ENCODE measurements at places on chromosomes 7 and 10. TPM values are rescaled to one million over a fixed set of nuclear protein-coding genes. Genes with fewer than 3 reads are reported as not detected.

DNA sequence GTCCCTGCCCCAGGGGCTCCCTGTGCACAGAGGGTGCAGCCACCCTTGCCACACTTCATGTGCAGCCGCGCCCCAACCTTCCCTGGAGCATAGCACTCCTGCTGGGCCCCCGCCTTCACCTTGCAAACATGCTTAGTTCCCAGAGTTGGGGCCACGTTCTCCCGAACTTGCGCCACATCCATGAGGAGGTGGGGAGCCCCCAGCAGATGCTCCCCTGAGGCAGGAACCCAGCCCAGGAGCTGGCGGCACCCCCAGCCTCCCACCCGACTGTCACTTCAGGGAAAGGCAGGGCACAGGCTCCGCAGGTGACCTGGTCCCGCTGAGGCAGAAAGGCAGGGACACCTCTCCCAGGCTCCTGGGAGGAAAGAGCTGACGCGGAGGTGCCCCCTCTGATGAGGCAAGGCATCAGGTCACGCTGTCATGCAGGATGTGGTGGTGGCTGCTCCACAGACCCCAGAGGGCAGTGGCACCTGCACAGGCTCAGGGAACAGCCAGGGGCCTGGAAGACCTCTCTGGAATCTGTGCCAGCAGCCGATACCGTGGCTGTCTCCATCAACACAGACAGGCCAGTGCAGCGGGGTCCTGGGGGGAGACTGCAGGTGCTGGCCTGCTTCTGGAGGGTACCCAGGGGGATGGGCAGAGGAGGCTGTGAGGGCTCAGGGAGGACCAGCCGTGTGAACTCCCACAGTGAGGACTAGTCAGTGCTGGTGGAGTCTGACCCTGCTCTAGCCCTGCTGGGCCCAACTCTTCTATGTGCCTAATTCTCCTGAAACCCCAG lies 221.3 kb downstream of the MAD1L1 start:
- H3K4me3 ChIP-seq: no peak overlapping the region
- no peak overlapping the region for H3K27ac ChIP-seq
- no peaks in the 10 kb centered on the region for H3K4me1 ChIP-seq
- no peaks in the 10 kb centered on the region for H3K27me3 ChIP-seq
- H3K36me3 ChIP-seq: peaks cover 2% of the 10 kb centered on the region

DNA sequence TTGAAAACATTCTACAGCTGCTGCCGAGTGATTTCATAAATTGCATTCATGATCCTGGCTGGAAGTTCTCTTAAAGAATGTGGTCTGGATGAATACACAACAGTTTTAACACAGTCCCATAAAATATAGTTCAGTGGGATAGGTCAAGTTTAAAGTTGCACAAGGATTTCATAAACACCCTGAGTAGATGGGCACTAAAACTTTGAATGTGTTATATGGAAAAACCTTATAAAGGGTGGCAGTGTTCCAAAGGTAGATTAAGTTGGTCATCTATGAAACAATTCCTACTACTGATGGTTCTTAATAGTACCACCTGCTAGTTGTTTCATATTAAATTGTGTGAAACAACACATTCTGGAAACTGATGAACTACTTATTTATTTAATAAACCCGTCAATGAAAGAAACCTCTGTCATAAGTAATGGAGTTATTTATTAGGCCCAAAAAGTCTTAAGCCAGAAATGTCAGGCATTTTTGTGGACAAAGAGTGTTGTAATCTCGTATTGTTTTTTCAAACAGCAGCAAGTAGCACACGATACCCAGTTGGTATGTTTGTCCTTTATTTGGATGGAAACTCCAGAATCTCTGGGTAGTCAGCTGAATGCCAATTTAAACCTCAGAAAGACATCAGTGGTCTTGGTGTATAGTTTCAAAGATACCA lies 14.3 kb upstream of the RPA3 start:
- H3K4me1 ChIP-seq: peaks cover 4% of the 10 kb centered on the region
- H3K27me3 ChIP-seq: no peaks in the 10 kb centered on the region
- H3K36me3 ChIP-seq: peaks cover 10% of the 10 kb centered on the region
- H3K27ac ChIP-seq: no peak overlapping the region

Gene LEP
- total RNA-seq: not detected

DNA sequence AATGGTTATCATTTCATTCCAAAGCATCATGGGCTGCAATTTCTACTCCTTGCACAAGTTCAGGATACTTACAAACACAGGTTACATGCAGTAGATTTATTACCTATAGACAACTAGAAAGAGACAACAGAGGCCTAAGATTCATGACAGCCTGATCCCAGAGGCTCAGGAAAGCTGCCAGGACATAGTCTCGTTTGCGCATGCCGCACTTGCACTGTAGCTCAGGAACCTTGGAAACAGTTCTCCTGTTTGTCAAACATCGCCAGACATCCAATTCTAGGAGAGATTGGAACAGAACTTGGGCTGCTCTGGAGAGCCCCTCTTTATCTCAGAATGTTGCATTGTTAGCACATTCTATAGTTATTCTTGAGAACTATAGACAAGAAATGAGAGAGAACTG lies 216.2 kb upstream of the CDC14C start:
- peaks cover 2% of the 10 kb centered on the region for H3K27me3 ChIP-seq
- no peak for DNase-seq
- H3K4me3 ChIP-seq: no peak overlapping the region
- H3K4me1 ChIP-seq: no peaks in the 10 kb centered on the region

- no peak overlapping the region for H3K27ac ChIP-seq
- H3K4me1 ChIP-seq: no peaks in the 10 kb centered on the region
- H3K4me3 ChIP-seq: no peak overlapping the region
- no peaks in the 10 kb centered on the region for H3K36me3 ChIP-seq
Measured at GRCh38 chr7:80940539-80941207, 21.8 kb upstream of the SEMA3C start.

GRCh38 chr7:8126601-8127167 lies 135.3 kb downstream of the ICA1 start:
- no peak for DNase-seq
- peak overlapping the region; percentile 99 for H3K27ac ChIP-seq
- H3K27me3 ChIP-seq: peaks cover 4% of the 10 kb centered on the region
- H3K36me3 ChIP-seq: peaks cover 7% of the 10 kb centered on the region
- H3K4me3 ChIP-seq: peak overlapping the region; percentile 18

Gene C10orf95
- total RNA-seq: 0.54 TPM

Gene PHYHIPL
- total RNA-seq: not detected

GRCh38 chr7:33876596-33877274 lies 28.6 kb upstream of the BMPER start:
- no peak overlapping the region for H3K4me3 ChIP-seq
- H3K4me1 ChIP-seq: no peaks in the 10 kb centered on the region
- no peak for DNase-seq
- no peak overlapping the region for H3K27ac ChIP-seq
- no peaks in the 10 kb centered on the region for H3K36me3 ChIP-seq

Gene CLCN1
- 0.08 TPM for total RNA-seq

DNA sequence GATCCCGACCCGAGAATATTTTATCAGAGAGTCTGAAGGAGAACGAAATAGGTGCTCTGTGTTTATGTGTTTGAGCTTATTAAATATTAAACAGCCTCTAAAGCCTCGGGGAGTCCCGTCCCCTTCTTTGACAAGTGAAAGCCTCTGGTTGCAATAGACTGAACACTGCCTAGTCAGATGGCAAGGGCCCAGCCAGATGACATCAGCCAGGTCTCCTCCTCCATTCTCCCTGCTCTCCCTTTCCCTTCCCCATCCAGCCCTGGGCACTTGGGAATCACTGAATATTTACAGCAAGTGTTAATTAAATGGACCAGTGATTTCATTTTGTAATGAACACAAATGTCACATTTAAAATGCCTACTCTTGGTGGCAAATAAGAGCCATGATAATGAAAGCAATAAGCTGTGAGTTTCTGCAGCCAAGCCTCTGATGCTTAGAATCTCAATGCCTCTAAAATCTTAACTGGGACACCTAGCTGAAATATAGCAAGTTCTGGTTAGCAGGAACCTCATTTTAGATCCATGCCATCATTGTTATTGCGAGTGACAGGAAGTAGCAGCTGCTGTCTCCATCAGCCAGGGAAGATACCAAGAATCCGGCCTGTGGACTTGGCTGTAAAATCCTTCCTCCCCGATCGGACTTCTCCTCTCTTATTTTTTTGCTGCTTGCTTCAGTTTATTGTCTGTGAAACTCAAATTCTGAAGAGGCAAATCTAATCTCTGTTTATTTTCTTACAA lies 202.1 kb downstream of the PRPF18 start:
- peak overlapping the region; percentile 77 for H3K27ac ChIP-seq
- peaks cover 26% of the 10 kb centered on the region for H3K4me1 ChIP-seq
- H3K27me3 ChIP-seq: no peaks in the 10 kb centered on the region
- DNase-seq: no peak

- H3K27me3 ChIP-seq: no peaks in the 10 kb centered on the region
- no peaks in the 10 kb centered on the region for H3K36me3 ChIP-seq
- no peak overlapping the region for H3K27ac ChIP-seq
- H3K4me3 ChIP-seq: no peak overlapping the region
- no peak for DNase-seq
Measured at GRCh38 chr10:91434041-91434440, 23.9 kb downstream of the HECTD2 start.

- no peaks in the 10 kb centered on the region for H3K27me3 ChIP-seq
- H3K36me3 ChIP-seq: no peaks in the 10 kb centered on the region
- no peak for DNase-seq
- no peak overlapping the region for H3K27ac ChIP-seq
- no peak overlapping the region for H3K4me3 ChIP-seq
Measured at GRCh38 chr10:45180946-45181875, 134.2 kb downstream of the OR13A1 start.

- no peak for DNase-seq
- H3K36me3 ChIP-seq: no peaks in the 10 kb centered on the region
- H3K27ac ChIP-seq: no peak overlapping the region
- no peaks in the 10 kb centered on the region for H3K4me1 ChIP-seq
- no peak overlapping the region for H3K4me3 ChIP-seq
Measured at GRCh38 chr7:14018751-14019150, 29.3 kb upstream of the ETV1 start.

Gene NPTX2
- not detected for total RNA-seq

Gene VENTX
- total RNA-seq: not detected

- H3K4me3 ChIP-seq: no peak overlapping the region
- no peaks in the 10 kb centered on the region for H3K27me3 ChIP-seq
- H3K36me3 ChIP-seq: peaks cover 35% of the 10 kb centered on the region
- H3K4me1 ChIP-seq: peaks cover 27% of the 10 kb centered on the region
- DNase-seq: no peak
Measured at GRCh38 chr10:69389827-69390490, 26.8 kb downstream of the TACR2 start.

Gene TMEM229A
- not detected for total RNA-seq

Gene NUTM2D
- 4.1 TPM for total RNA-seq

DNA sequence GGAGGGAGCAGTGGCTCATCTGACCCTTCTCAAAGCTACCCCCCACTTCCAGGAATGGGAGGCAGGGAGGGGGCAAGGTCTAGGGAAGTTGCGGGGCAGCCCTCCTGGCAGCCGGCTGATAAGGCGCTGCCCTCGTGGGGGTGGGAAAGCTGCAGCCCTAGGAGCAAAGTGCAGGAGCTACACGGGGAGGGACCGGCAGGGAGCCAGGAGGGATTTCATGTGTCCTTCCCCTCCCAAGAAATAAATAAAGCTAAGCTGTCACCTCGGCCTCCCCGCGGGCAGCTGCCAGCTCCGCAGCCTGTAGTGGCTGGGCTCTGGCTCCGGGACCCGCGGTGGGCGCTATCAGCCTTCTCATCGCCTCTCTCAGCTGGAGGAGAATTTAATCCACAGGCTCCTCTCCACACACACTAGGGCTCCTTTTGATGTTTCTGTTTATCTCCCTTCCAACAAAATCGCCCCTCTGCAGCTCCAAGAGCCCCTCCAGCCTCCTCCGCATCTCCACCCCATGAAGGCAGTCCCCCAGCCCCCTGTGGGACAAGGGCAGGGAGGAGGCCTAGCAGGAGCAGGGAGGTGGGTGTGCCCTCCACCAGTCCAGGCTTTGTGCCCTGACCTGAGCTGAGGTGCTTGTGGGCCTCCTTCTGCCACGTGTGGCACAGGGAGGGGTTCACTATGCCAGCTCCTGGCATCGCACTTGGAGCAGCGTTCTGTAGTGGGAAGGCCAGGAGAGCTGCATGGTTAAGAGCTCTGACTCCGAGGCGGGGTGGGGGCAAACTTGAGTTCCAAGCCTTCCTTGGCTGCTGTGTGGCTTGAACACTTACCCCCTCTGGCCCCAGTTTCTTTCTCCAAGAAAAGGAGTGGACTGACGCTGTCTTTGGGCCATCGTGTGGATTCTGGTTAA lies 80.5 kb downstream of the C10orf105 start:
- no peak for DNase-seq
- no peak overlapping the region for H3K27ac ChIP-seq
- H3K36me3 ChIP-seq: no peaks in the 10 kb centered on the region
- peaks cover 12% of the 10 kb centered on the region for H3K27me3 ChIP-seq
- peaks cover 5% of the 10 kb centered on the region for H3K4me1 ChIP-seq
- no peak overlapping the region for H3K4me3 ChIP-seq

Gene CCL26
- not detected for total RNA-seq

GRCh38 chr10:100307684-100308083 lies 21.2 kb upstream of the BLOC1S2 start:
- peaks cover 66% of the 10 kb centered on the region for H3K27me3 ChIP-seq
- H3K27ac ChIP-seq: no peak overlapping the region
- H3K4me1 ChIP-seq: no peaks in the 10 kb centered on the region
- no peak for DNase-seq

DNA sequence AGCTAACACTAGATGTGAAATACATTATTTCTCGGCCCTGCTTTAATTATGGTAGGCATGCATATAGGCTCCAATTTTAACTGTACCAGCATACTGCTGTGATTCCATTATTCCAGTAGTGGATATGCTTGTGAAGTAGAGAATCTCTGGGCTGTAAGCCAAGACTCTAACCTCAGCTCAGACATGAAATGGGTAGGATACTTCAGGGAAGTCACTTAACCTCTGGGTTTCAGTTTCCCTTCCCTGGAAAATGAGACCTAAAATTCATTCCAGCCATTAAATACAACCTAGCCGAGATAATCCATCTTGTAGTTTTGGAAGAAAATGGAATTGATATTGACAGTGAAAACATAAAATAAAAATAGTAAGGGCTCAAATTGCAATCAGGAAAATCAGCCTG lies 59.6 kb upstream of the TRIL start:
- no peak overlapping the region for H3K4me3 ChIP-seq
- no peak for DNase-seq
- no peaks in the 10 kb centered on the region for H3K27me3 ChIP-seq
- H3K27ac ChIP-seq: no peak overlapping the region

Measured in activated naive CD8-positive, alpha-beta T cell treated with anti-CD3 and anti-CD28 coated beads, Interleukin-2, amount 10 ng/mL, durations not matched to agents 7 days and 5 days (primary cell).